ENCODE measurements at places on chromosomes 4 and X.
A peak's percentile ranks its signal among the peaks of the same experiment; 100 is the strongest.

- no peak for DNase-seq
Observed at GRCh38 chr4:24130637-24131036, 240.8 kb upstream of the PPARGC1A start.

DNA sequence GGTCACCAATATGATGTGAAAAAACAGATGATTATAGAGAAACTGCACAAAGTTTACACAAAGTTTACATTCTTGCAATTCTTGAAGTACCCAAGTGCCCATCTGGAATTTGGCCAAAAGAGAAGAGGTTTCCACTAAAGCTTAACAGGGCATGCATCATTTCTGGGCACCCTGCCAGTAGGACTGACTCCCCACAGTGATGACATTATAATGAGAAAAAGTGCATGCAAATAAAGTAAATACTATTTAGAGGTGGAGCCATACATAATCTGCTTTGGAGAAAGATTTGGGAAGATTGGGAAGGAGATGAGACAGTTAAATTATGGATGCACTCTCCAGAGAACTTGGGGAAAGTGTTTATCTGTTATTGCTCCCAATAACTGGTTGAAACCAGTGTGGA lies 93.7 kb upstream of the TRPC3 start:
- DNase-seq, result peak; percentile 38

GRCh38 chr4:186707574-186707973 lies 16.1 kb downstream of the FAT1 start:
- DNase-seq, result no peak

GRCh38 chr4:105088110-105088879 lies 58.4 kb upstream of the TET2 start:
- DNase-seq, result no peak

DNA sequence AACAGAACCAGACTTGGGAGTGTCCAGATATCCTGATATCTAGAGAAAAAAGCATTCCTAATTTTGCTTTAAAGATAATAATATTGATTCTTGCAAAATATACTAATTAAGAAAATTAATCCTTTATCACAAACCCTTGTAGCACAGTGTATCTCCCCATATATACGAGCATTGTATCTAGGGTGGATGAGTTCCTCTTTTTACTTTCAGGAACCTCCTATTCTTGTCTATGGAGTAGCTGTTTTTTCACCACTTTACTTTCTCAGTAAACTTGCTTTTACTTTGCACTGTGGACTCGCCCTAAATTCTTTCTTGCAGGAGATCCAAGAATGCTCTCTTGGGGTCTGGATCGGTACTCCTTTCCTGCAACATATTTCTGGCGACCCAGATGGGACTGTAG lies 103.9 kb downstream of the GLUD2 start:
- DNase-seq, result no peak

GRCh38 chr4:152348670-152349069 lies 187.2 kb downstream of the FBXW7 start:
- no peak for DNase-seq

- DNase-seq, result no peak
Observed at GRCh38 chr4:23747281-23747735, 142.5 kb downstream of the PPARGC1A start.

DNA sequence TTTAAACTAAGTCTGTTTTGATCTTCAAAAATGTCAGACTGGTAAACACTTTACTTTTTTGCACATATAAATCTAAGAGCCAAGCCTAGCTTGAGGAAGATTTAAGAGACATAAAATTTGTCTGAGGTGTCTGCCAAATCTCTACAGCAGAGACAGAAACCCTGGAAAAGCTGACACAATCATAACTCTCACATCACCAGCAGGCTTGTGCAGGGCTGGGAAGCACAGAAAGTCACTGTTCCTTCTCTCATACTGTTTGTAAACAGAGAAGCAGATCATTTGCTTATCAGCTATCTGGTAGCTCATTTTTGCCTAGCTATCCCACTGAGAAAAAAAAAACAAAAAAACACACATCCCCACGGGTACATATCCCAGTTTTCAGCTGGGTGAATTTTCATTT lies 7.0 kb downstream of the ENOX2 start:
- no peak for DNase-seq

DNA sequence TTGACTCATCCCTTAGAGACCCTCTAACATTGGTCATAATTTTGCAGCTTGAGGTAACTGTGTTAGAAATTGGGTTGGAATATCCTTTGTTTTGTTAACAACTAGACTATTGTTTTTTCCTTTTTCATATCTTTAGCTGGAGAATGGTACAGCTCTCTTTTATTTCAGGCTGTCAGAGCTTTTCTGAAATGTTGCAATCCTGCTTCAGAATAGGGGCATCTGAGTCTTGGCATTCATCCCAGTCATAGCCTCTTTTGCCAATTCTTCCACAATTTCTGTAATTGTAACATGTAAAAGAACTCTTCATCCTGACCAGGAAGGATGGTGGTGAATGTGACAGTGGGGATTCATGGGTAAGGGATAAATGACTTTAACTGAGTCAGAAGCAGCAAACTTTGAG lies 128.7 kb downstream of the FHIP1A start:
- no peak for DNase-seq

GRCh38 chrX:153845195-153845594 lies 14.9 kb upstream of the PDZD4 start:
- DNase-seq, result no peak

GRCh38 chr4:18404642-18405041 lies 383.1 kb upstream of the LCORL start:
- no peak for DNase-seq

DNA sequence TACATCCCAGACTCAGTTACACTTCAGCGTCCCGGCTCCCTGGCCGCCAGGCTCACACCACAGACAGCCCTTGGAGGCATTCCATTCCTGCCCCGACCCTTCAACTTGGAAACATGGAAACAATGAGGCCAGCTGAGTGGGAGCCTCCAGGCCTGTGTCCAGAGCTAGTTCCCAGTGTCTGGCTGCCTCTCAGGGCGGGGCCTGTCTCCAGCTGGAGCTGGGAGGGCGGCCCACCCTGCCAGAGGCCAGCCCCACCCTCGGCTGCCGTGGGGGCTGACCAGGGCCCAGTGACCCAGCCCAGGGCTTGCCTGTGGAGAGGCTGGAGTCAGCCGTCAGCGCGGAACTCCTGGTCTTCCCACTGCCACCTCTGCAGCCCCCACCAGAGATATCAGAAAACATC lies 37.4 kb upstream of the SPON2 start:
- DNase-seq, result no peak

DNA sequence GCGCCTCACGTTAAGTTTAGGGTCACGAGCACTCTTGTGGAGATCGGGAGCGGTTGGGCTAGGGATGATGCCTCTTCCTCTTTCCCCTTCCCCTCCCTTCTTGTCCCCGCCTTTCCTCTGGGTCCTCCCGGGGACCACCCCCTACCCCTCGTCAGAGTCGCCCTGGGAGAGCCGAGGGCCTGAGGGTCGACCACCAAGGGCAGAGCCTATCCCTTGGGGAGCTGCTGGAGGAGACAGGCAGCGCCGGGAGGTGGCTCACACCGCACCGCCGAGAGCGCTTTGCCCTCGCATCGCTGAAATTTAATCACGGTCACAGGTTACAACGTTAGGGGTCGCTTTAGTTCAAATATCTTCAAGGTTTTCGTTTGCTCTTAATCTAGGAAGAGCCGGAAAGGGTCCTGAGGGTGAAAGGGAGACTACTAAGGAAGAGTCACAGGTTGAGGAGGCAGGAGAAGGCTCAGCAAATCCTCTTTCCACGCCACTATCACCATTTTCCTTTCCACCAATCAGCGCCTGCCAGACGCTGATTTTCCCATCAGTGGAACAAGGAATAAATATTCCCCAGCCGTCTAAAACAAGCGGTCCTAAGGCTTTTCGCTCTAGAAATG lies 528 bp upstream of the SNCA start:
- no peak for DNase-seq

- no peak for DNase-seq
Observed at GRCh38 chr4:68145261-68145660, 15.6 kb upstream of the TMPRSS11F start.

DNA sequence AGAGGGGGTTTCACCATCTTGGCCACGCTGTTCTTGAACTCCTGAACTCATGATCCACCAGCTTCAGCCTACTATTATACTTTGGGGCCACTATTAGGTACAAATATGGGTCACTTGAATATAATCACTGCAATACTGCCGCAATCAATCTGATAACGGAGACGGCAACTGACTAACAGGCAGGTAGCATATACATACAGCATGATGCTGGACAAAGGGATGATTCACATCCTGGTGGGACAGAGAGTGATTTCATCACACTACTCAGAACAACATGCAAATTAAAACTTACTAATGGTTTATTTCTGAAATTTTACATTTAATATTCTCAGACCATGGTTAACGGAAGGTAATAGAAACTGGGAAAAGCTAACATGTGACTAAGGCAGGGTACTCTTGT lies 10.9 kb downstream of the LRBA start:
- DNase-seq, result no peak

DNA sequence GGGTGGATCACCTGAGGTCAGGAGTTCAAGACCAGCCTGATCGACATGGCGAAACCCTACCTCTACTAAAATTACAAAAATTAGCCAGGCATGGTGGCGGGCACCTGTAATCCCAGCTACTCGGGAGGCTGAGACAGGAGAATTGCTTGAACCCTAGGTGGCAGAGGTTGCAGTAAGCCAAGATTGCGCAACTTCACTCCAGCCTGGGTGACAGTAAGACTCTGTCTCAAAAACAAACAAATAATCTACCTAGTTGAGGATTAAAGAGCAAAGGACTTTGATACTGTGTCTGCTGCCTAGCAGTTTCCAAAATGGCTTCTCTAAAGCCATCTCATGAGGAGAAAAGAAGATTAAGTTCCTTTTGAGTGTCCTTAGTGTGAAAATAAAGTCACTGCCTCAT lies 37.8 kb downstream of the SMS start:
- no peak for DNase-seq

Measured in NCI-H1417 treated with DMSO at 0.1 percent for 48 hours (cell line).